Left ventricle myocardium inferior (tissue), 1 donor: ENCODE measurements at places on chromosomes 1 and 21. TPM values are rescaled to one million over a fixed set of nuclear protein-coding genes. Genes with fewer than 3 reads are reported as not detected.

The CELA2B gene
- total RNA-seq: not detected

The AADACL3 gene
- total RNA-seq: not detected

The PTPRU gene
- 15.3 TPM for total RNA-seq

The LMOD1 gene
- 9.2 TPM for total RNA-seq

The PTCH2 gene
- total RNA-seq: 0.25 TPM

The LCA5L gene
- total RNA-seq: 0.80 TPM

The RGS16 gene
- total RNA-seq: 0.88 TPM

The SPEN gene
- total RNA-seq: 20.8 TPM

The PLXNA2 gene
- total RNA-seq: 29.1 TPM
